ENCODE measurements at places on chromosomes 6 and 20. TPM values are rescaled to one million over a fixed set of nuclear protein-coding genes. Genes with fewer than 3 reads are reported as not detected.

DNA sequence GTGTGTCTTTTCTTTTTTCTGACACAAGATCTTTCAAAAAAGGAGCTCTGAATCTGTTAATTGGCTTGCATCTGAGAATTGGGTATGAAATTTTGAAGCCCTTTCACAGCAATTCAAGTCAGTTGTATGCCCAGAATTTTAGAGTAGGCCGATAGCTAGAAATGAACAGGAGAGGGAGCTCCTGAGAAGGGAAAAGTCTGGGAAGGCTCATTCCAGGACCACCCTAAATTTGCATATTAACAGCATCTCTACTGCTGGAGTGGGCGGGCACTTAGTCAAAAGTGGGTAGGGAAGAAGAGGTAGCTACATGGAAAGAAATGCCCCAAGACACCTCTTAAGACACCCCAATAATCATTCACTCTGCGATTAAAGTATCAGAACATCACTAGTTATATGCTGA, 928.3 kb downstream of the TBC1D32 start:
- H3K4me1 ChIP-seq = no peaks in the 10 kb centered on the region
- no peaks in the 10 kb centered on the region for H3K36me3 ChIP-seq

The KIZ gene
- 9.3 TPM for total RNA-seq

DNA sequence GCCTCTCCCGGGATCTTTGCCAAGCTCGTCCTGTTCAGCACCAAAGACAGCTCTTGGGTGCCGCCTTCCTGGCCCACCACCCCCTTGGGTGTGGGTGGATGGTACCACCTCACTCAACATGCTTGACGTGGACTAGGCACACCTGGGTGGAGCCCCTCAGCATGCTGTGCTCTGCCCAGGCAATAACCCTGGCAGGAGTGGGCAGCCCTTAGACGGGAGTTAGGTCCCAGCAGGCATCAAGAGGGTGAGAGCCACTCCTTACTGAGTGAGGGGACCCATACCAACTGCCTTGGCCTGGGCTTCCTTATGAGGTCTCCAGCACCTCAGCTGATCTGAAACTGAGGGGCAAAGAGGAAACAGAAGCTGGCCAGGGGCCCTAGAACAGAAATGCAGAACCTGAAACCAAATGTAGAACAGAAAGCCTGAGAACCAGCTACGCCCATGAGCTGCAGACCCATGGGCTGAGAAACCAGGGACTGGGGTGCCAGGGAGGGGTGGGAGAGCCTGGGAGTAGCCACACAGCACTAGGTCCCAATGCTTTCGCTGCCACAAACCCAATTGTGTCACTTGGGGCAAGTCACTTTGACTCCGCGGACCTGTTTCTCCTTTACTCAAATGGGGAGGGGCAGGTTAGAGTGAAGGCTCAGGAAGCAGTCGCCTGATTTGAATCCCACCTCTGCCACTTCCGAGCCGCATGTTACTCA, 2.0 kb downstream of the FGD2 start:
- no peak overlapping the region for H3K4me3 ChIP-seq
- DNase-seq = no peak
- H3K4me1 ChIP-seq = peaks cover 12% of the 10 kb centered on the region
- H3K36me3 ChIP-seq = no peaks in the 10 kb centered on the region
- H3K27me3 ChIP-seq = no peaks in the 10 kb centered on the region

The RRAGD gene
- 10.9 TPM for total RNA-seq

The HLA-DOB gene
- total RNA-seq = 4.2 TPM

DNA sequence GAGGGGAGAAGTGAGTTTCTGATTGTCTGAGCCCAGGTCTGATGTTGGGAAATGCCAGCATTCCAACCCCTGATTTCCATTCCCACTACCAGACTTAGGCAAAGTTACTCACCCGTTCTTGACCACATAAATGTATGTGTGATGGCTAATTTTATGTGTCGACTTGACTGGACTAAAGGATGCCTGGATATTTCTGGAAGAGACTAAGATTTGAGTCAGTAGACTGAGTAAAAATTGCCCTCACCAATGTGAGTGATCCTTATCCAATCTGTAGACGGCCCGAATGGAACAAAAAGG, 95.8 kb upstream of the TAB2 start:
- H3K27me3 ChIP-seq = no peaks in the 10 kb centered on the region
- peaks cover 33% of the 10 kb centered on the region for H3K36me3 ChIP-seq
- no peak overlapping the region for H3K27ac ChIP-seq
- peaks cover 53% of the 10 kb centered on the region for H3K4me1 ChIP-seq

The TREM1 gene
- not detected for total RNA-seq

GRCh38 chr6:73644941-73645591, 8.7 kb downstream of the SLC17A5 start:
- H3K27ac ChIP-seq = peak overlapping the region; percentile 6
- peaks cover 27% of the 10 kb centered on the region for H3K36me3 ChIP-seq
- H3K4me3 ChIP-seq = peak overlapping the region; percentile 81
- no peak for DNase-seq

DNA sequence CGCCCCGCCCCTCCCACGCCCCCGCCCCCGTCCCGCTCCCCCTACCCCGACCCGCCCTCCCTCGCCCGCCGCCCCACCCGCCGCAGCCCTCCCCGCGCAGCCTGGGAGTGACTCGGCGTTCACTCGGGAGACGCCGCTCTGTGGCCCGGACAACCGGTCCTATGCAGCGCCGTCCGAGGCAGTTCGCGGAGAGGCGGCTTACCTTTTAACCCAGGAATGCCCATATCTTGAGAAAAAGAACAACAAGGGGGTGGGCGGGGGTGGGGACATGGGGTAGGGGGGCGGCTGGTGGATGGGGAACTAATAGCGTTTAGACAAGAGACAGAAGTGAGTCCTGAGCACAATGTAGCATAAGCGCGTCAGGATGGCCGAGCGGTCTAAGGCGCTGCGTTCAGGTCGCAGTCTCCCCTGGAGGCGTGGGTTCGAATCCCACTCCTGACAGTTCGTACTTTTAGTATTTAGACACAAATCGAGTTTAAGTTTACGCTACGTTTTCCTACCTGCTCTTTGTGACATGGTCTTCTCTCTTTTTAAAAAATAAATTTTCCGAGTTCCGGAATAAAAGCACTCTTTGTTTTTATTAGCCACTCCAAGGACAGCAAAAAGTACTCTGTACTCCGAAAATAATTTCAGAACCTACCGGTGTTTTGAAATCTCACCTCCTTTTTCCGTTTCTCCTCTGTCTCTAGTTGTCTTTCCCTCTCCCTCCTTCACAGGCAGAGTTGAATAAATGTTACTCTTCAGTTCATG, 17.1 kb upstream of the HMGN4 start:
- DNase-seq = peak; percentile 95
- peaks cover 3% of the 10 kb centered on the region for H3K36me3 ChIP-seq
- H3K4me3 ChIP-seq = peak overlapping the region; percentile 85
- peak overlapping the region; percentile 94 for H3K27ac ChIP-seq

The FOXS1 gene
- total RNA-seq = not detected

The ATP9A gene
- total RNA-seq = 16.1 TPM

The TNF gene
- total RNA-seq = 303 TPM

DNA sequence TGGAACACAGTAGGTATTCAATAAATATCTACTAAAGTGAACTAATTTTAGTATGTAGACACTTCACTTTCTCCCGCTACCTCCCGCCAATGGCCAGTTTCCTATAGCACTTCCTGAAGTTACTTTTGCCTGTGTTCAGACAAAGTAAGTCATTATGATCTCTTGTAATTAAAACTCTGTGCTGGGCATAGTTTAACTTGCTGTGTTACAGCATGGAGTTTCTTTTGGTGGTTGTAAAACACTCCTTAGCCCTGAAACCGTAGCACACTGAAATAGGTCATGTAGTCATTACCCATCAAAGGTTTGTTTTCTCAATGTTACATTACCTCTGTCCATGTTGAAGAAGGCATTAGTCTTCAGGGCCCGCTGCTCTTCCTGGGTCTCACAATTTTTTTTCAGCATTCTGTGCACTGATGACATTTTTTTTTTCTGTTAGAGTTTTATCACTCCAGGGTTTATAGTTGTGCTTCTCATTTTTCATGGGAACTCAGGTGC, 54.0 kb upstream of the CENPW start:
- H3K4me1 ChIP-seq = no peaks in the 10 kb centered on the region
- H3K36me3 ChIP-seq = no peaks in the 10 kb centered on the region
- H3K27me3 ChIP-seq = no peaks in the 10 kb centered on the region
- H3K4me3 ChIP-seq = no peak overlapping the region

DNA sequence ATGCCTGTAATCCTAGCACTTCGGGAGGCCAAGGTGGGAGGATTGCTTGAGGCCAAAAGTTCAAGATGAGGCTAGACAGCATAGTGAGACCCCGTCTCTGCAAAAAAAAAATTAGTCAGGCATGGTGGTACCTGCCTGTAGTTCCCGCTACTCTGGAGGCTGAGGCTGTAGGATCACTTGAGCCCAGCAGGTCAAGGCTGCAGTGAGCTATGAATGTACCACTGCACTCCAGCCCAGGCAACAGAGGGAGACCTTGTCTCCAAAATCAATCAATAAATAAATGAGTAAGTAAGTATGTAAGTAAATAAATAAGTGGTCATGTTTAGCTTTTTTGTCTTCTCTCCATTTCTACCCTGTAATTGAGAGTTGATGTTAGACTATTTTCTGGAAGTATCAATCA, 336.8 kb downstream of the FARS2 start:
- H3K36me3 ChIP-seq = no peaks in the 10 kb centered on the region
- no peak for DNase-seq
- H3K4me3 ChIP-seq = no peak overlapping the region

- H3K4me1 ChIP-seq = peaks cover 4% of the 10 kb centered on the region
- no peak overlapping the region for H3K27ac ChIP-seq
- H3K27me3 ChIP-seq = peaks cover 67% of the 10 kb centered on the region
These were observed 256 bp upstream of the OVOL2 start for GRCh38 chr20:18057994-18058349.
